ENCODE measurements at places on chromosomes 2 and 18.

DNA sequence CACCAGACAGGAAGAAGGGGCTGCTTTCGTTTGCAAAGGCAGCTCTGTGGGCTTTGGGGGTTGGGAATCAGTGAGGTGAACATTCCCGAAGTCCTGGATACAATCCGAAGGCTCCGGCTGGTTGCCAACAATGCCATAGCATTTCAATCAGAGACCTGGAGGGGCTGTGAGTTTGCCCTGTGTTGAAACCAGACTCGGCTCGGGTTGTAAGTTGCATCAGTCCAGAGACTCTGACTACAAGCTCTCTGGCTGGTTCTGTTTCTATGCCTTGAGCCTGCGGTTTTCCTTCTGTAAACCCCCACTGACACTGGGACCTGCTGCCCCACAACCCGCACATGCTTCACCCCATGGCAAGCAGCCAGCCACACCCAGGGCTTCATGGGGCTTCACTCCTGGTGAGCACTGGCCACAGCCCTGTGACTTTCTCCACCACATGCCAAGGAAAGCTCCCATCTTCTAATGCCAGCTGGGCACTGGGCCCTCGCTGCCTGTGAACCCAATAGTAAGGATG, 85.7 kb upstream of the ODC1 start:
- no peak for DNase-seq

DNA sequence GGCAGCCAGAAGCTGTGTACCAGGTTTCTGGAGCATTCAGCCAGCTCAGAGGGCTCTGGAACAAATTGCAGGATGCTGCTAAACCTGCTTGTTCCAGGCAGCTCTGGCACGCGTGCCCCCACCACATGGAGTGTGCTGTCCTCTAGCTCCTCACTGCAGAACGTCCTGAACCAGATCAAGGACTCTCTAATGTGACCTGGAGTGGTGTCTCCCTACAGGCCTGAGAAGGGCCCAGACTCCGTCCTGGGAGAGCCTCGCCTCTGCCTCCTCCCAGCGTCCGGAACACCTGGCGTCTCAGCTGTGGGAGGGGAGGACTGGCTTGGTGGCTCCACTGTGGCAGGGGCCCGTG, 115.6 kb upstream of the GPC1 start:
- DNase-seq, result no peak

DNA sequence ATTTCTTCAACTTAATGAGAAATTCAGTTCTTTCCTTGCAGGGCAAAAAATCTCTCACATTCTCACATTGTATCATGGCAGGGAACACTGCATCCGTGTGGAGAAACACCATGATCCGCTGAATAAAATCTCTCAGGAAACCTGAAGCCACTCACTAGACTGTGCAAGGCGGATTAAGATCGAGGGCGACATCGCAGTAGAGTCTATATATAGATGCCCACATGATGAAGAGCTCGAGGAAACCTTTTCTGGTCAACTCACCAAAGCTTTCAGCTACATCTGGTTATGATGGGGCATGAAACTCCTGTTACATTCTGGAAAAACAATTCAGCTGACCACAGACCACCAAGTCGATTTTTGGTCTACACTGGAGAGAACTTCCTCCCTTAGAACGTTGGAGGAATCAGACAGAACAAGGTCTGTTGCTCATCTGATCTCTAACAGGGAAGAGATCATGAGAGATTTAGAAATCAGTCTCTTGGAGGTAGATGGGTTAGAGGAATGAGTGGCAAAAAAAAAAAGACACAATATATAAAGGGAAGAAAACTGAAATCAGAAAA, 162.9 kb upstream of the ZNF516 start:
- DNase-seq, result no peak

GRCh38 chr2:213806125-213806726, 522.0 kb downstream of the SPAG16 start:
- no peak for DNase-seq

DNA sequence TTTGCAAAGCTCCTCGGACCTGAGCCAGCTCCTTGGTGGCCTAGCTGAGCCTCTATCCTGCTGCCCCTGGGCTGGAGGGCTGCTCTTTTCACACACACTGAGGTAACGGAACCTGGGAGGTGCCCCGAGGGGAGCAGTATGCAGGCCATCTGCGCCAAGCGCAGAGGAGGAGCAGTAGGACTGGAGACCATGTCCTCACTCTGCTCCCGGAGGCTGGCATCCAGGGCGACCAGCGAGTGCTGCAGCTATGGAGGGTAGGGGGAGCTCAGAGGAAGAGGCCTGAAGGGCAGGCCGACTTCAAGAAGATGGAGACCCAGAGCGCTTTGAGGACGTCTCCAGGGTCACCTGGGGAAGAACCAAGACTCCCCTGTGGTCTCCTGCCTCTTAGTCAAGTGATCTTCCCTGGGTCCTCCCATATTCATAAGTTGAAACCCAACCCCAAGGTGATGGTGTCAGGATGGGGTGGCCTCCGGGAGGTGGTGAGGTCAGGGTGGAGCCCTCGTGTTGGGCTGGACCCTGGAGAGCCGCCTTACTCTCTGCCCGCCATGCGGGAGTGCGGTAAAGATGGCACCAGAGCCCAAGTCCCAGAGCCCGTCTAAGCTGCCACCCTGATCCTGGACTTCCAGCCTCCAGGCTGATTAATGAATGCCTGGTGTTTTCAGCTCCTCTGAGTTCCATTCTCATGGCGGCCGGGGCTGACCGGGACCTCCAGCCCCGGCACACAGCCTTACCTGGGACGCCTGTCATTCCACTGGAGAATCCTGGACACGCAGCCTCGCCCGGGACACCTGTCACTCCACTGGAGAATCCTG, 160.7 kb downstream of the NDUFA10 start:
- no peak for DNase-seq

GRCh38 chr18:30684825-30685481, 357.6 kb downstream of the DSC3 start:
- DNase-seq, result no peak

DNA sequence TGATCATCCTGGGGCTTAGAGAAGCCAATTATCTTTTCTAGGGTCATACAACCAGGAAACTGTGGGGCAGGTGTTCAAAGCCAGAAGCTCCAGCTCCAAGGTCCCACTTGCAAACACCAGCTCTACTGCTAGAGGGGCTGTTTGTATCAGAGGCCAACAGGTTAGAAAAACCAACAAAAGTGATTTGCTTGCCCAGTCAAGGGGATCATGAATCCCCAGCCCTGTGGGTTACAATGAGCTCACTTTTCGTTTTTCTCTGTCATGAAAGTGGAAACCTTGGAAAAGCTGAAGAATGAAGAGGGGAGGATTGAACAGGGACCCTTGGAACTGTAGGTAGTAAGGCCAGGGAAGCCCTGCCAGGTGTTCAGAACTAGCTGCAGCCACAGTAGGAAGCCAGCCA, 119.2 kb downstream of the SPP2 start:
- DNase-seq, result no peak

DNA sequence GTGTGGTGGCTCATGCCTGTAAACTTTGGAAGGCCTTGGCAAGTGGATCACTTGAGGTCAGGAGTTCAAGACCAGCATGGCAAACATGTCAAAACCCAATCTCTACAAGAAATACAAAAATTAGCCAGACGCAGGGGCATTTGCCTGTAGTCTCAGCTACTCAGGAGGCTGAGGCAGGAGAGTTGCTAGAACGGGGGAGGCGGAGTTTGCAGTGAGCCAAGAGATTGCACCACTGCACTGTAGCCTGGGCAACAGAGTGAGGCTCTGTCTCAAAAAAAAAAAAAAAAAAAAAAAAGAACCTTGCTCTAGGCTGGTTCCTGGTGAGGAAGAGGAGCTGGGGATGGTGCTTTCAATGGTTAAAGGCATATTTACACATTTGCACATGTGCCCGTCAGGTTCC, 129.4 kb downstream of the LYPD6B start:
- DNase-seq, result no peak

GRCh38 chr18:6487968-6488367, 73.3 kb upstream of the L3MBTL4 start:
- DNase-seq, result no peak

GRCh38 chr18:25454730-25455129, 102.8 kb upstream of the ZNF521 start:
- no peak for DNase-seq

DNA sequence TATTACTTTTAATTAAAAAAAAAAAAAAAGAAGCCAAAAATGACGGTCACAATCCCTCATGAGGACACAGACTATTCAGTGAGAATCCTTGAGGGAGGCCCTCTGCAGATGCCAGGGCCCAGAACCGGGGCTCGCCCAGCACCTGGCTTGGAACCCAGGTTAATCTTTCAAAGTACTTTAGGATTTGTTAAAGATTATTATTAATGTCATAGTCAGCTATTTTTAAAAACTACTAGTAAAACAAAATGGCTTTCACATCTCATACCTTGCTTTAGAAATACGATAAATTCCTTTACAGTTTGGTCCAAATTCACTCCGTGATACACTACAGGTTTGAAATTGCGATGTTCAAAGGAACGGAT, 27.1 kb downstream of the C2orf76 start:
- no peak for DNase-seq

DNA sequence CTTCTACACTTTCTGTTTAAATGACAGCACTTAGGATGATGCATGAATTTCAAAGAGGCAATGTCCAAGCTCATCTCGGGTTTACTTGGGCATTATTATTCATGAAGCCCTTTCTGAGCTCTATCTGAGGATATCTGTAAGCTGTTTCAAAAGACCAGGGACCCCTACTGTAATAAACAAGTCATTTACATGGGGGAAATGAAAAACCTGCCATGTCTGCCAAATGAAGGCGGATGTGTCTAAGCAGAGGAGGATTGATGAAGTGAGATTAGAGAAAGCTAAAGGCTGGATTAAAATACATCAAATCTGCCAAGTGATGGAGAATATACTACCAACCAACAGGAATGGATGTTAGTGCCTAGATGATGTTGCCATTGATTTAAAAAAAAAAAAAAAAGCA, 64.5 kb downstream of the SUCLG1 start:
- DNase-seq, result no peak

GRCh38 chr2:220847589-220847988, 724.5 kb downstream of the EPHA4 start:
- no peak for DNase-seq

DNA sequence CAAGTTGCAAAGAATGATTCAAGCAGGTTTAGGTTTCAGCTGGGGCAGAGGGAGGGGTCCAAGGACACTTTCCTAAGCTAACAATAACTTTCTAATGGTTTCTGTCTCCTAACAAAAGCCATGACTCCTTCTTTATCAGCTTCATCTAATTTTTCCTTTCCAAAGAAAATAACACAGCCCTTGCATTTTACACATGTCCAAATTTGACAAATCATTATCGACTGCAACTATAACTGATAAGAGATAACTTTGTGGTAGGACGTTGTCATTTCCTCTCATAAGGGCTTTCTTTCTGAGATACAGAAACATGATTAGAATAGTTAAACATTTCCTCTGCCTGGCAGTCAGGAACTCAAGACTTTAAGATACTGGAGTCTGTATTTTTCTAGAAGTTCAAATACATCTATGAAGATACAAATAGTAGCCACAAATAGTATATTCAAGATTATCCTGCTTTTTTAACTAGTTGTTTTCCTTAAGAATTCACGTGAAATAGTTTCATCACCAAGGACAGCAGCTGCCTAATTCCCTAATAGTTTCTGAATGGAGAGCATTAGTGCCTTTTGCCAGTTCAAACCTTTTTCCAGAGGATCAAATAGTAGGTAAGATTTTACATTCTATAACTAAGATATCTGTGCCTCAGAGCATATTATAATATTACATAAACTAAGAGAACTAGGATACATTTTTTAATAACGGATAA, 263.2 kb downstream of the EXOC6B start:
- no peak for DNase-seq

GRCh38 chr2:101330253-101330933, 21.9 kb upstream of the RNF149 start:
- no peak for DNase-seq

- no peak for DNase-seq
Measured at GRCh38 chr2:212974692-212975091, 176.7 kb downstream of the IKZF2 start.

- DNase-seq, result no peak
Measured at GRCh38 chr2:6423944-6424343, 441.8 kb downstream of the CMPK2 start.

GRCh38 chr2:60531701-60532133, 21.7 kb downstream of the BCL11A start:
- DNase-seq, result no peak

GRCh38 chr2:143398781-143399180, 269.6 kb downstream of the ARHGAP15 start:
- no peak for DNase-seq

DNA sequence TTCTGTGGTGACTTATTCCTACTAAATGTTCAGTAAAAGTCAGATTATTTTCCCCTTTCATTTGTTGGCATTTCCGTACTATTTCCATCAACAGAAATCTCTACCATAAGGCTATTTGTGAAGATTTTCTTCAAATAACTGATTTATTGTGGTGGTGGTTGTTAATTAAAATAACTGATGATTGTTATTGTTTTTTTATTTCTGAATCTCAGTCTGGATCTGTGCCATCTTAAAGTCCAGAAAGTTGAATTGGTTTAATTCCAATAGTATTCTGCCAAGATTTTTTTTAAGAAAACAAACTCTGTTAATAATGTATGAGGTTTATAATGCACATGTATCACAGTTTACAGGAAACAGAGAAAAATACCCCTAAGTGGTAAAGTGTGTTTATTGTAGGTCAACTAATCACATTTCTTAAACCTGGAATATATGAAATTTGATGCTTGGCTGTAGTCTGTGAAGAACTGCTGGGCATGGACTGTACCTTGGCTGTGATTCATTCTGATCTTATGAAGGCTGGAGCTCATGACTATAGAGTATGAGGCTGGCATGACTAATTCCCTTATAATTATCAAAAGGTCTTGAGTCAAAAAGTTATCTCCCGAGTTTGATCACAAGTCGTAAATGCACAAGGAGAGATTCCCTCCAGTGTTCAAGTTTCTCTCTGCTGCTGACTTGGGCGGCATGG, 134.2 kb upstream of the RND3 start:
- DNase-seq, result no peak

GRCh38 chr18:56647951-56648893, 2.9 kb upstream of the WDR7 start:
- DNase-seq, result no peak

DNA sequence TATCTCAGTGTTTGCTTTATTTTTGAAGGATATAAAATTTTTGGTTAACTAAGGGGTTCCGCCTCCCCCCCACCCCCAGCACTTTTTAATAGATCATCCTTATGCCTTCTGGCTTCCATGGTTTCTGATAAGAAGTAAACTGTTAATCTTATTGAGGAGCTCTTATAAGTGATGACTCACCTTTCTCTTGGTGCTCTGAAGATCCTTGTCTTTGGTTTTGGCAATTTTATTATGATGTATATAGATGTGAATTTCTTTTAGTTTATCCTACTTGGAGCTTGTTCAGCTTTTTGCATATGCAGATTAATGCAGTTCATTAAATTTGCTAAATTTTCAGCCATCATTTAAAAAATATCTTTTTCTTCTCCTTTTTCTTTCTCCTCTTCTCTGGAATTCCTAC, 91.7 kb upstream of the CTAGE1 start:
- DNase-seq, result no peak
